Occipital lobe (tissue), 3 donors: ENCODE measurements at places on chromosomes 11 and 22. TPM values are rescaled to one million over a fixed set of nuclear protein-coding genes. Genes with fewer than 3 reads are reported as not detected.

The LYVE1 gene
- 9.0 TPM for total RNA-seq

The CD151 gene
- total RNA-seq: 44.1 TPM

The UBQLN3 gene
- total RNA-seq: not detected

- no peak for DNase-seq
These were observed 562.8 kb upstream of the CCDC179 start for GRCh38 chr11:23423104-23423503.

DNA sequence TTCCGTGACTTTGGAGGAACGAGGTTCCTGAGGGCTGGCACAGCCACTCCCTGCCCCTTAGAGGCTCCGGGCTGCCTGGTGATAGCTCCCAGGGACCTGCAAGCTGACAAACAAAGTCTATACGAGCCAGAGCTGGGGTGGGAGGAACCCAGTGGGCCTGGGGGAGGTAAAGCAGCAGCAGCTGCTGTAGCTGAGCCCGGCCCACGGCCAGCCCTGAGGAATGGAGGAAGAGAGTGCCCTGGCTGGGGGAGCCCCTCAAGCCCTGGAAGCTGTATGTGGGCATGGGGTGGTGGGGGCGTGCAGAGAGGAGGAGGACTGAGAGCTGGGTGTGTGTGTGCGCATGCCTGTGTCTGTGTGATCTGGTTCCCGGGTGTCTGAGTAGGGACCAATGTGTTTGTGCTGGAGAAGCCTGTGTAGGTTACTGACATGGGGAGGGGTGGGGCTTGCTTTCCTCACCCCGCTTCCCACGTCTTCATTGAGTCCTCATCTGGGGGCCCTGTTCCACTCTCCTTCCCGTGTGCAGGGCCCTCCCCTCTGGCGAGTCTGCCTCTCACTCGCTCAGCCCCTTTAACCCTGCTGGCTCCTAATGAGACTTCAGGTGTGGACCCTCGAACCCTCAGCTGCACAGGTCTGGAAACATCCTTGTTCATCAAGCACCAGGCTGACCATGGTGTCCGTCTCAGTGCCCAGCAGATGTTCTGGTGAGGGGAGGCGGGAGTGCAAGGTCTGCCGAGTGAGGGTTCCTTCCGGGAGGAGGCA, 10.8 kb downstream of the ST3GAL4 start:
- DNase-seq: no peak

GRCh38 chr11:106304274-106304673, 226.8 kb downstream of the AASDHPPT start:
- DNase-seq: no peak

DNA sequence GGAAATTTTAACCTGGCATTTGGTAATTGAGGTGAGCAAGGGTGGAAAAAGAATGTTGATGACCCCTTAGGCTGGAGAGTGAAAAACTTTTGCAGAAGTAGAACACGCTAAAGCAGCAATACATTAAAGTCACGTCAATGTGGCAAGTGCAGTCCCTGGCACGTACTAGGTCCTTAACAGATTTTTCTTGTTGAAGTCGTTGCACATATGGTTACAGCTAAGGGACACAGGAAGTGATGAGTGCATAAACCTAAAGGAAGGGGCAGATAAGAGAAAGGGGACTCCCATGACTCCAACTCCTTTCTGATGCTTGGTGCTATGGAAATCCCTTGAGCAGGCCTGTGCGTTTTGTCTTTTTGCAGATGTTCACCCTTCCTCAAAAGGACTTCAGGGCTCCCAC, 1.2 kb downstream of the ACCS start:
- DNase-seq: no peak

GRCh38 chr11:79308429-79308828, 132.4 kb downstream of the TENM4 start:
- DNase-seq: no peak

DNA sequence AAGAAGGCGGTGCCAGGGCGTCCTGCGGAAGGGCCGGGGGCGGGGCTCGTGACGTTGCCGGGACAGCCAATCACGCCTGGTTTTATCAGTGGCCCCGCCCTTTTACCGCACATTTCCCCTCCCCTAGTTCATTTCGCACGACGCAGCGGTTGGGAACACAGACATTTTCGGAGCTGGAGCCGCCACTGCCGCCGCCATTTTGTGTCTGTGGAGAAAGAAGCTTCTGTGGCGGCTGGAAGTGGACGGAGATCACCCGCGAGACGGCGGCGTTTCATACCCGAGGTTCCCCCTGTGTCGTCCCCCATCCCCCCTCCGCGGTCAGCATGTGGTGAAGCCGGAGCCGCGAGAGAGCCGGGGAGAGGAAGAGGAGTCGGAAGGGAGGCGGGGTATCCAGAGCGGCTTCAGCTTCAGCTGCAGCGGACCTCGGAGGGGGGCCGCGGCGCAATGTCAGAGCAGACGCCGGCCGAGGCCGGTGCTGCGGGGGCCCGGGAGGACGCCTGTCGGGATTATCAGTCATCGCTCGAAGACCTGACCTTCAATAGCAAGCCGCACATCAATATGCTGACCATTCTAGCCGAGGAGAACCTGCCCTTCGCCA, at the start of gene PCF11:
PCF11 (plus strand) TSS at position 136 of the 598 bp plus-strand sequence; CDS start at position 445, 309 bp downstream.
- DNase-seq: no peak

- DNase-seq: no peak
These were observed 11.5 kb upstream of the SPI1 start for GRCh38 chr11:47389577-47390421.

- DNase-seq: no peak
These were observed 132.5 kb downstream of the ADAMTS15 start for GRCh38 chr11:130580891-130581492.

DNA sequence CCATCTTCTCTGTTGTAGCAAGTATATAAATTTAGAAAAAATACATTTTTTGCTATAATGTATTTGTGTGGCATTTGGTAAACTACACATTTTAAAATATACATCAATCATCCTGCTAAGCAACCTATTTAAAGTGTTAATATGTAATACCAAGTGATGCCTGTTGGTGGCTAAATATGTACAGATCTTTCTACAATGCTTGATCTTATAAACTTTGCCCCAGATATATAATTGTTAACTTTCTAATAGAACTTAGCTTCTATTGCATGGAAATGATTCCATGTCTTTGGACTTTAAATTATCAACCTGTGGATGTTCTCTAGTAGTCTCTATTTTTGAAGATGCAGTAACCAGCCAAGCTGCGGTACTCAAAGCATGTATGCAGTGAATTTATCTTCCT, 1260.4 kb upstream of the RAG2 start:
- no peak for DNase-seq

- DNase-seq: no peak
These were observed 39.3 kb upstream of the PTPRJ start for GRCh38 chr11:47940904-47941649.

DNA sequence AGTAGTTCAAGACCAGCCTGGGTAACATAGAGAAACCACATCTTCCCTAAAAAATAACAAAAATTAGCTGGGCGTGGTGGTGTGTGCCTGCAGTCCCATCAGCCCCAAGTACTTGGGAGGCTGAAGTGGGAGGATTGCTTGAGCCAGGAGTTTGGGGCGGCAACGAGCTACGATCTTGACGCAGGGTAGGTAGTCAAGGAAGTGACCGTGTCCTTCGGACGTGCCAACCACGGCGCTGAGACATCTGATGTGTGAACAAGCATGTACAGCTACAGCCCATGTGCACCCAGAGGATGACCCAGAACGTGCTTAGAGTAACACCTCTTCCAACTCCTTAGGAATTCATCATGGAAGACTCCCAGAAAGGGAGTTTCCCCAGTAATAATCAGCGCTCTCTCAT, 21.4 kb downstream of the RGL4 start:
- no peak for DNase-seq
